ENCODE measurements at places on chromosomes 11 and 22.

GRCh38 chr11:63762654-63763495 lies 5.7 kb downstream of the ZFTA start:
- DNase-seq = no peak

GRCh38 chr11:17431139-17431538 lies 42.7 kb upstream of the KCNJ11 start:
- no peak for DNase-seq

DNA sequence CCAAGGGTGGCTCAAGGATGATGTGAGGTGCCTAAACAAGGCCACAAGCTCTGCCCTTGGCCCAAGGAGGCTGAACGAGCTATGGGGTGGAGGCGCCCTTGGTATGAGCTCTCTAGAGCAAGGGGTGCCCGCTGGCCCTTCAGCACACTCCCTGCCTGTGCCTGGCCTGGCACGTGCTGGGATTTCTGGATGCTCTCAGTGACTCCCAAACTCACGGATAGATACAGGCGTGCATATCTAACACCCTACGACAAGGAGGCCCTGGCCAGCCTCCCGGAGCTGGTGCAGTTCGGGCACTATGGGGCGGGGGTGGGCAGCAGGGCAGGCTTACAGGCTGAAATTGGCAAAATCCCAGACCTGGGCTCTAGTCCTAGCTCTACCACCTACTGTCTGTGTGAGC lies 30.6 kb downstream of the SCUBE1 start:
- no peak for DNase-seq

DNA sequence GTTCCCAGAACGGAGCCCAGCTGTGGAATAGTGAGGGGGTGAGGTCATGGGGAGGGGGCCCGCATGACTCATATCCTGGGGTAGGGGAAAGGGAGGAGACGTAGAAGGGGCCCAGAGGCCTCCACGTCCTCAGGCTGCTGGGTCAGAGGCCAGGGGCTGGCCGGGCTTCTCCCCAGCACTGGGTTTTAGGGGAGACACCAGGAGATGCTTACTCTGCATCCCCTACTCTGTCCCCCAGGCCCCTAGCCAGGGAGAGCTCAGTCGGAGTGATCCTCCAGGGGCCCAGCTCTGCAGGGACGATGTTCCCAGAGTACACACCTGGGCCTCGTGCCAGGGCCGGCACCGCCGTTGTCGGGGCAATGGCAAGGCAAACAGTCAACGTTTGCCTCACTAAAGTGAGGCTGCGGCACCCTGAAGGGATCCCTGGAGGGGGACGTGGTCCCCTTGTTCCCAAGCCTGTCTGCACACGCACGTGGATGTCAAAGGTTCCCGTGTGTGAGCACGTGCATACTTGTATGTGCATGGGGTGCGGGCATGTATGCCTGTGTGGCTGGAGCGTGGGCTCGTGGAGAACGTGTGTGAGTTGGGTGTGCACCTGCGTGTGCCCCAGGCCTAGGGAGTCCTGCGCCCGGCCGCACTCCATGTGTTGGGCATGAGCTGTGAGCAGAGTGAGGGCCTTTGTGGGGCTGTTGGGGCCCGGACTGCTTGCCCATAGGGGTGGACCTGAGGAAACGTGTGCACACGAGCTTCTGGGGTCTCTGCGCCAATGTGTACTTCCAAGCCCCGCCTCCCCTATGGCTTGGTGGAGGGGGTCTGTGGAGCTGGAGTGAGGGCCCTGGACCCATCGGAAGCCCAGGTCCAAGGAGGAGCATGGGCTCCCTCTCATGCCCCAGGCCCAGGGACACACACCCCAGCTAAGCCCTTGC lies 14.2 kb downstream of the PRR33 start:
- DNase-seq = no peak

DNA sequence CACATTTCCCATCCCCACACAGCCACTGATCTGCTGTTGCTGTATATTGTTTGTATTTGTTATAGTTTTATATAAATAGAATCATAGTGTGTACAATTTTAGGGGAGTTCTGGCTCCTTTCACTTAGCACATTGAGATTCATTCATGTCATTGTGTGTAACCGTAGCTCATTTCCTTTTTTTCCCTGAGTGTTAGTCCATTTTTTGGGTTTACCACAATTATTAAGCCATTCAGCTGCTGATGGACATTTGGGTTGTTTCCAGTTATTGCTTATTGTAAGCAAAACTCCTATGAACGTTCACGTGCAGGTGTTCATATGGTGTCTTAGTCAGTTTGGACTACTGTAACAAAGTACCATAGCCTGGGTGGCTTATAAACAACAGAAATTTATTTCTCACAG lies 33.6 kb upstream of the ADORA2A start:
- DNase-seq = no peak

DNA sequence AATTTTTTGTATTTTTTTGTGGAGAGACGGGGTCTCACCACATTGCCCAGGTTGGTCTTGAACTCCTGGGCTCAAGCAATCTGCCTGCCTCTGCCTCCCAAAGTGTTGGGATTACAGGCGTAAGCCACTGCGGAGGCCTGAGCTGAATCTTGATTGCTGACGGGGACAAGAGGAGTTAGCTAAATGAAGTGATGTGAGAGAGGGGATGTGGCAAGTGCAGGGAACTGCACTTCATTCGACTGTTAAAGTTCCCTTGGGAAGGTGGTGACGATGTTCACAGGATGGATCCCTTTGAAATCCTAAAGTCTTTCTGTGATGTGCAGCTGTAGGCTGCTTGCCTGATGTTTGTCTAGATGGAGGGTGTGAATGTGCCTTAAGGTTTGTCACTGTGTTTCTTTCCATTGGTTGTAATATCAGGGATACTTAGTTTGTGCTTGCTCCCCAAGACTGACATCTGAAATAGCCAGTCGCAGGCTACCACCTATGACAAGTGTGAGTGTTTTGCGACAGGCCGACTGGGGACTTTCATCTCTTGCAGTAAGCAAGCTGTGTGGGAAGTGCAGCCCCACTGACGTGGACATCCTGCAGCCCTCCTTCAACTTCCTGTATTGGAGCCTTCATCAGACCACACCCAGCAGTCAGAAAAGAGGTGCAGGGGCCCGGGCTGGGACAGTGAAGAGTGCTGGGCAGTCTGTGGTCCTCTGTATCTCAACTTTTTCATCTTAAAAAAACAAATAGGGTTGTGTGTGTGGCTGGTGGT lies 19.6 kb upstream of the CCDC134 start:
- no peak for DNase-seq

DNA sequence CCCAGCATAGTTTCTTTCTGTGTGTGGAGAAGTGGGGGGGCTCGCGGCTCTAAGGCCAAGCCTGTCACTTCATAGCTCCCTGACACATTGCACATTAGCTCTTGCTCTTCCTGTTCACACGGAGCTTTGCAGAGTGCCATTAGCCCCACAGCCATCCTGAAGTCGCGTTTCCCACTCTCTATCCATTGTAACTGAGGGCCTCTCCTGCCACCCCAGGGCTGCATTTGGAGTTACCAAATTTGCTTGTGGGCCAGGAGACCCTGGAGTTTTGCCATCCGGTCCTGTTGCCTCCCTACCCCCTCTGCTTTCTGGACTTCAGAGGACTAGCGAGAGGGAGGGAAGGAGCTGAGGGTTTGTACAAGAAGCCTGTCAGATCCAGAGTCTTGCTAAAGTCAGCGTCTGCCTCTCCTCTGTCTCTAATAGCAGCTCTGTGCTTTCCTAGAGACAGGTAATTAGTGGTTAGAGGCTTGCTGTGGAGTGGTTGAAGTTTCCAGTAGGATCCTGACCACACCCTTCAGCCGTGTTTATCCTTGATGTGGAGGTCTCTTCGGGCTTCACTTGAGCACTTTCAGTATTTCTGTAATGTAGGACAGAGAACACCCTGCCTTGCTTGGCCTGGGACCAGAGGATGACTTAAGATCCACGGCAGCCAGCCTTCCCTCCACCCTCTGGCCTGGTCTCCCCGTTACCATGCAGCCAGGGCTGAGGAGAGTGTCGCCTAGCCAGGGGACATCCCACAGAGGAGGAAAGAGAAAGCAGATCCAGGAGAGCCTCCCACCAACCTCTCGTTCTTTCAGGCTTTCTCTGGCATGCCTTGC lies 14.1 kb downstream of the DCPS start:
- peak; percentile 49 for DNase-seq

DNA sequence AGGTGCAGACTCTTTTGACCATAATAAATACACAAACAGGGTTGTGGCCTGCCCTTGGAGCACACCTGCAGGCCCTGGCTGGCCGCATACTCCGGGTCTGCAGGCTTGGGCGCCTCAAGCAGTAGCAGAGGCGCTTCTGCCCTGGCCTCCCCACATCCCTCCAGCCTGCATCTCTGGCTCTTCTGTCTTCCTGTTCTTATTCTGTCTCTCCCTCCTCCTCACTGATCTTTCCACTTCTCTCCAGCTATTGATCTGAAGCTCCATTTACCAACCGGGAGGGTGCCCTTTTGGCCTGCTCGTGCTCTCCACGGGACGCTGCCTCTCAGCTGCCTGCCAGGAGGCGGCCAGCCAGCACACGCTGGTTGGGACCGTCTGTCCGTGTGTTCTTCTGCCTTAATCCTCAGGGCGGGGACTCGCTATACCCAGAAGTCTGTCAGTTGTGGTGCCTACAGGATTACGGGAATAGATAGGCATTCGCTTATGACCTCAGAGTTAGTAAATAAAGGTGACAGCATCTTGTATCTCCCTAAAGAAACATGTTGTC lies 5.2 kb downstream of the UPB1 start:
- DNase-seq = peak; percentile 41

GRCh38 chr22:32044913-32045312 lies 1.9 kb downstream of the SLC5A1 start:
- no peak for DNase-seq

DNA sequence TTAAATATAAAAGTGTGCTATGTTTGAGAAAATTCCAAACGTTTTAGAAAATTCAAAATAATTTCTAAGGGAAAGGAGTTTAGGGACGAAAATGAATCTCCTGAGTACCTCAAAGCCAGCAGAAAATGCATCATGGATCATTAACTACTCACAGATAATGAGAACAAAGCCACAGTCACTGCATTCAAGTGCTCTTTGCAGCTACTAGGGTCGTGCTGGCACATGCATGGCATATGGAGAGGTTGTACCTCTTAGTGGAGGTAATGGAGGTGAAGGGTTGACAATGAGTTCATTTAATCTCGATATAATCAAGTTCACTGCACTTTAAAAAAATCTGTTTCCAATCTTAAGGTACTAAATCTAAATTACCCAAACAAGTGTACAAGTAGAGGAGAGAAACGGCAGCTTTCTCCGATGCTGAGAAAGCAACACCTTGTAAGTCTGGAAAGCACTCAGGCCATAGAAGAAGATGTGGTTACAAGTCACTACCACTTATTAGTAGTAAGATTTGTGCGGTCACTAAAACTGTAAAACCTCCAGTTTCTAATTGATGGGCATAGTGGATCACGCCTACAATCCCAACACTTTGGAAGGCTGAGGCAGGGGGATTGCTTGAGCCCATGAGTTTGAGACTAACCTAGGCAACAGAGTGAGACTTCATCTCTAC lies 261.1 kb upstream of the ANO3 start:
- no peak for DNase-seq

DNA sequence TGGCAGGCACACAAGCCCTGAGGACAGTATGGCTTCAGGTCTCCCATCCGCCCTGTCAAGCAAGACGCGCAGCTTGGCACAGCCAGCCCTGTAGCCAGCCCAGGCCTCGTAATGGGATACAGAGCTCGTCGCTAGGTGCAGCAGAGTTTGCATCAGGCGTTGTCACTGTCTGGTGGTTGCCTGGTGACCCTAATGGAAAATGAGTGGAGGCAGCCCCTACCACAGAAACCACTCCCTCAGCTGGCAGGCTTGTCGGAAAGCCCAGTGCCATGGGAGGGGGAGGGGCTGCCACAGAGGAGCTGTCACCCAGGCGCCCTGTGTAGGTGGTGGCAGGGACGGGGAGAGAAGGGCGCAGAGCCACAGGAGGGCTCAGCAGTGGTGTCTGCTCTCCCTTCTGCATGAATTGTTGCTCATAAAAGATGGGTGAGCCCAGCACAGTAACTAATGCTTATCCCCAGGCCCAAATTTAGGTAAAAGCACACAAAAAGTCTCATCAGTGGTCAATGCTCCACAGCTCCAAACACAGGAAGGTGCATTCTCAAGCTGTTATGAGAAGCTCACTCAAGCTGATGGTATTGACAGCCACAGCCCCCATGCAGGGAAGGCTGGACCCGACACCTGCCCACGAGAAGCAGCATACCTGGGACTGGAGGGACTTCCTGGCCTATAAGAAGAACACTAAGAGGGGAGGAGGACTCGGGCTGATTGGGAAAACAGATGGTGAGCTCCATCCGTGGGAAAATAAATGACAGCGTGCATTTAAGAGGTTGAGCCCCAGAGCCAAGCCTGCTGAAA lies 164.6 kb downstream of the ETS1 start:
- no peak for DNase-seq

GRCh38 chr11:8252946-8253345 lies 10.7 kb downstream of the LMO1 start:
- no peak for DNase-seq

GRCh38 chr22:29275819-29276565 lies 7.9 kb downstream of the EWSR1 start:
- DNase-seq = no peak

DNA sequence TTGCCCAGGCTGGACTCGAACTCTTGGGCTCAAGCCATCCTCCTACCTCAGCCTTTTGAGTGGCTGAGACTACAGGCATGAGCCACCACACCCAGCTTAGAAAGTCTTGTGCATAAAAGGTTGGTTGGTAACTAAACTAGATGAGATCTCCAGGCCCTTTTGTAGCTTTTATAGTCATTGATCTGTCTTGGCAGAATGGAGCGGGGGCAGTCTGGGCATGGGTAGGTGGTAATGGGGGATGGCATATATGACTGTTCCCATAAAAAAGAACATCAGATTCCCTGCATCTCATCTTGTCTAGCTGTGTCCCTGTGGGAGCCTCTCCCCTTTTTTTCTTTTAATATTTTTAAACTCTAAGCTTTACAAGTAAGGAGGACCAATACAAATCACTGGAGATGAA lies 30.2 kb downstream of the ABCC8 start:
- DNase-seq = no peak

GRCh38 chr11:61045271-61045670 lies 57.0 kb upstream of the CD5 start:
- DNase-seq = no peak

DNA sequence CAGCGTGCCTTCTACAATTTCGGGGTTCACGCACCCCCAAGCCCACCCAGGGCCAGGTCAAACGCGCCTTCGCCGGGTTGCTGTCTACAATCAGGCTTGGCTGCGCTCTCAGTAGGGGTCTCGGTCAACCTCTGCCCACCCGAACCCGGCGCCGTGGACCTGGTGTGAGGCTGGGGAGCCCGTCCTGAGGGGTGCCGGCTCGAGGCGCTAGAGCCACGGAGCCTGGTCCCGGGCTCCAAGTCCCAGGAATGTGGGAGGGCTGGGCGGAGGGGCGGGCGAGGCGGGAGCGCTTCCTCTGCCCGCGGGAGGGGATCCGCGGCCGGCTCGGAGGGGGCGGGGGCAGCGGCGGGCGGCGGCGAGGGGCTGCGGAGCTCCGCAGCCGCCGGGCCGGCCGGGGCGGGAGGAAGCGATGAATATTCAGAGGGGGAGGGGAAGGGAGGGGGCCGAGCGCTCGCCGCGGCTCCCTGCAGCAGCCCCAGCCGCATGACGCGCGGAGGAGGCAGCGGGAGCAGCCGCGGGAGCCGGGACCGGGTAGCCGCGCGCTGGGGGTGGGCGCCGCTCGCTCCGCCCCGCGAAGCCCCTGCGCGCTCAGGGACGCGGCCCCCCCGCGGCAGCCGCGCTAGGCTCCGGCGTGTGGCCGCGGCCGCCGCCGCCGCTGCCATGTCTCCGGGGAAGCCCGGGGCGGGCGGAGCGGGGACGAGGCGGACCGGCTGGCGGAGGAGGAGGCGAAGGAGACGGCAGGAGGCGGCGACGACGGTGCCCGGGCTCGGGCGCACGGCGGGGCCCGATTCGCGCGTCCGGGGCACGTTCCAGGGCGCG lies at the start of gene PTPRJ:
Gene PTPRJ, plus strand, starts transcription at position 472 of the 819 bp plus-strand sequence. CDS start 354 bp downstream, outside the sequence.
- no peak for DNase-seq

Measured in NCI-H446 treated with DMSO at 0.1 percent for 48 hours (cell line).